ENCODE measurements at places on chromosomes 6 and 20.

DNA sequence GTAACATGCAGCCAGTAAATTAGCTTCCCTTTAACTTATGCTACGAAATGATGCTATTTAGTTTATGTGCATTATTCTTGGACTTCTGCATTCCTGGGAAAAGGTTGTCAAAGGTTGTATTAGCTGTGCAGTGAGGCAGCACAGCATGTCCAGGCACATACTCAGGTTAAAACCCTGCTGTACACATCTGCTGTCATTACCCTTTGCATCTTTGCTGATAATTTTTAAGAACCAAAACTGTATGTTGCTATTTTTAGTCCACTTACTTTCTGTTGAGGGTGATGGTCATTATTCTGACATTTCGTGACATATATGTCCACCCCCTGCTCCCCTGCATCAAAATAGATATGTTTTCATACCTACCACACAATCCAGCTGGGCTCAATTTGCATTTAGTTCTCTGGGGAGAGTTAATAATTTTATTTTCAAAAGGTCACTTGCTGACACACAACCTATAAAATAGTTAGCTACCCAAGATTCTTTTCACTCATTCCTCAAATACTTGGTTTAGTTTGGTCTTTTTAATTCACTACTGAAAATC lies 142.5 kb upstream of the SPACA1 start:
- DNase-seq, result no peak

DNA sequence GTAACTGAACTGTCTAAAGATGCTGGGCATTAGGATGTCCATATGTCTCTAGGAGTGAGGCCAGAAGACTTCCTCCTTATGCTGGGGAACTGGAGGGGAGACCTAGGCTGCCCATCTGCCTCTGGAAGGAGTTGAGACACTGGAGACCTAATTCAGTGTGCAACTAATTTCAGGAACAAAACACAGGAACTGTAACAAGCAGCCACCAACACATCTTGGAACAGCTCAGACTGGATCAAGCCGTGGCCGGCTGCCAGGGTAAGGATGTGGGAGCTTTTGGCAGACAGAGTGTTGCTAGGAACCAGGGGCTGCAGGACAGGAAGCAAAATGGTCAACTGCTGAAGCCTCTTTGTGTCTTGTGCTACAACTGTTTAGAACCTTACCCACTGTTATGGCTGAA lies 16.4 kb upstream of the MAS1 start:
- DNase-seq, result no peak

- DNase-seq, result no peak
Measured at GRCh38 chr6:134534708-134535149, 216.8 kb upstream of the SGK1 start.

- no peak for DNase-seq
Measured at GRCh38 chr6:107173779-107174178, 58.5 kb upstream of the BEND3 start.

Measured in stimulated activated CD4-positive, alpha-beta T cell treated with anti-CD3 and anti-CD28 coated beads, Interleukin-1b, Interleukin-23, amount 100 ng/mL, for 24 hours (primary cell).